Stimulated activated CD4-positive, alpha-beta T cell treated with anti-CD3 and anti-CD28 coated beads, Interleukin-15, amount 100 ng/mL, for 1 hour (primary cell): ENCODE measurements at places on chromosomes 3 and 15.

GRCh38 chr15:99416191-99417188, 149.3 kb upstream of the MEF2A start:
- no peak for DNase-seq

DNA sequence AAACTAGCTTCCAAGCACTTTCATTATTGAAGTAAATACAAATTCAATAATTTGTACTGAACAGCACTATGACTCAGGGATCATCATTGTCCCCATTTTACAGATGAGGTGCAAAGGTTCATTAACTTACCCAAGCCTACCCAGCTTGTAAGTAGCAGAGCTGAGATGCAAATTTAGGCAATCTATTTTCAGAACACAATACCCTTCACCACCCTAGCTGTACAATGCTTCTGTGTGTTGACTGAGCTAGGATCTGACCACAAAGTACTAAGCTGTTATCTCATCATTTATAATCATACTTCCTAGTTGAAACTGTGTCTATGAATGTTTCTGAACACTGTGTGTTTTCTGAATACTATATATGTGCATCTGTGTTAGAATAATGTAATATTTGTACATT, 3.2 kb upstream of the ILDR1 start:
- no peak for DNase-seq

- DNase-seq: no peak
These were observed 137.9 kb upstream of the LRIG1 start for GRCh38 chr3:66638717-66639116.

DNA sequence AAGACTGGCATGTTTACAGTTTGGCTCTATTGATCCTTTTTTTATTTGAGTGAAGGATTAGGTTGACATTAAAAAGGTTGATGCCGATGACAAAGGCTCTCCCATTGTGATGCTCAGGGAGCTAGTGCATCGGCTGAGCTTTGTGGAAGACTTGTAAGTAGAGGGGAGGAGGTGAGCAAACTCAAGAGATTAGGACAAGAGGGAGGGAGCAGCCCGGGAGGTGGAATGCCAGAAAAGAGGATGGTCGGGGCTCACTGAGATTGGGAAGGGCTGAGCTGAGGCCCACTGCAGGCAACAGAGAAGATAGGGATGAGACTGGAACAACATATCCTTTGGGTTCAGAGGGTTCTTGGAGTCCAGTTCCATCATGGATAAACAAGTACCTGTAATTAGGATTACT, 26.5 kb upstream of the PSMD6 start:
- no peak for DNase-seq

DNA sequence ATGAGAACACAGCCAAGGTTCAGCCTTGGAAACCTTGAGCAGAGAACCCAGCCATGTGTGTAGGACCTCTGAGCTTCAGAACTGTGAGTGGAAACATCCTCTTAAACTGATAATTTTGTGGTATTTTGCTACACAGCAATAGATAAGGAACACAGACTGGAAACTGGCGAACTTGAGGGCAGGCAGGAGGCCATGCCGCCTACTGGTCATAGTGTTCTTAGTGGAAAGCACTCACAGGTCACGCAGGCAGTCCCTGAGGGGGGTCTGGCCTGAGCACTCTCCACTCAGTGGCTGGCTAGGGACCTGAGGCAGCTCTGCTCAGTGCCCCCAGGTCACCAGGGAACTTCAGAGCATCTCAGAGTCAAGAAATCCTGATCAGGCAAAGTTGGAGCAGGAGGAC, 9.7 kb upstream of the XIRP1 start:
- no peak for DNase-seq

DNA sequence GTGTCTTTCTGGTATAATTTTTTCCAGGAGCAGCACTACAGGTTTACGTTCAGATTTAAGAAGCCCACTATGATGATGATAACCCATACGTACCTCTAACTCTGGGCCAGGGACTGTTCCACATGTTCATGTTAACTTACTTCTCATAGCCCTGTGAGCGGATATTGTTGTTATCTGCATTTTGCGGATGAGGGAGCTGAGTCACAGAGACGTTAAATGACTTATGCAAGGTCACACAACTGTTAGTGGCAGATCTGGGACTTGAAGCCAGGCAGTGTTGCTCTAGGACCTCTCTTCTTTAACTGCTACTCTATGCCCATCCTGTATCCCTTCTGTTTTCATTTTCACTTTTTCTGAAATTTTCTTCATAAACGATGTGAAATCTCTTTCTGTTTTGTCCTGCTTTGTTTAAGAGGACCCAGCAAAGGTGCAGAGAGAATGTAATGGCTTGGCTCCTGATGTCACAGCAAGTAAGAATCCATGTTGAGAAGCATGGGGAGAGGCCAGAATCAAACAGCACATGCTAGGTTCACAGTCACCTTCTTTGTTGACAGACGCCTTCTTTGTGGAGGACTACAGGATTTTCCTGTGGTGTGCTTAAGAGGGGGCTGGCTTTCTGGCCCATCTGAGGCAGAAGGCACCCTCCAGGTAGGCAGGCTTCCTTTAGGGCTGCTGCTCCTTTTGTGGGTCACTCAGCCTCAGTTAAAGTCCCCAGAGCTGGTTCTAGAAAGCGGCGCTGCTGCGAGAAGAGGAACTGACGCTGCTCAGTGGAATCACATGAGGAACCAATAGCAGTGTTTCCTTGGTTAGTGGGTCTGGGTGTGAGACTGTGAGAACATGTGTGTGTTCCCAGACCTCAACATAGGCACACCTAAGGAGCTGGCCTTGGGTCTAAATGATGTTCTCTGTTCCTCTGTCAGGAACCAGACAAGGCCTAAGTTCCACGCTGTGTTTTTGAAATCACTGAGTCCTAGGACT, 121.6 kb downstream of the TMEM108 start:
- no peak for DNase-seq

- DNase-seq: no peak
These were observed 16.1 kb upstream of the DCBLD2 start for GRCh38 chr3:98917608-98918007.

- no peak for DNase-seq
These were observed 110.6 kb upstream of the NANOGP8 start for GRCh38 chr15:35195649-35196048.

DNA sequence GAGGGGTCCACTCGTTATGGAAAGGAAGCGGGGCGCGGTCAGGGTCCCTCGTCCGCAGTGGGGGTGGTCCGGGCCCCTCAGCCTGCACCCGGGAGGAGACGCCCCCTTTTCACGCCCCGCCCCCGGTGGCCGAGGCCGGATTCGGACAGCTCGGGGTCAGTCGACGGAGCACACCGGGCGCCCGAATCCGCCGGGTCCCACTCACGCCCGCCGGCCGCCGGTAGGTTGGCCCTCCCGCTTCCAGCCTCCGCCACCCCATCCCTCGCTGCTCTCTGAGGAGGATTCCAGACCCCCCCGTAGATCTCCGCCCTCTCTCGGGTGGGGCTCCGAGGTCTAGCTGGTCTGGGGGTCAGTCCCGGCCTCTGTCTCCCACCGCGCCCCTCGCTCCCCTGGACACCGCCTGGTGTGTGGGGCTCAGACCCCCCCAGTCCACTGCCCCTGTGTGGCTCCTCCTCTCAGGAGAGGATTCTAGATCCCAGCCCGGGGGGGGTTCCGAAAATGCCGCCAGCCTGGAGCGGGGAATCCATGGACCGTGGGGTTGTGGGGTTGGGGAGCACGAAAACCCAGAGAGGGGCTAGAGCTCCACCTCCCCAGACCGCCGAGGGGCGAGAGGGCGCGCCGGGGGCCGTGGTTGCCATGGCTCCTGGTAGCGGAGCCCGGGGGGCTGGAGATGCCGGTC, 725 bp downstream of the CHL1 start:
- no peak for DNase-seq

DNA sequence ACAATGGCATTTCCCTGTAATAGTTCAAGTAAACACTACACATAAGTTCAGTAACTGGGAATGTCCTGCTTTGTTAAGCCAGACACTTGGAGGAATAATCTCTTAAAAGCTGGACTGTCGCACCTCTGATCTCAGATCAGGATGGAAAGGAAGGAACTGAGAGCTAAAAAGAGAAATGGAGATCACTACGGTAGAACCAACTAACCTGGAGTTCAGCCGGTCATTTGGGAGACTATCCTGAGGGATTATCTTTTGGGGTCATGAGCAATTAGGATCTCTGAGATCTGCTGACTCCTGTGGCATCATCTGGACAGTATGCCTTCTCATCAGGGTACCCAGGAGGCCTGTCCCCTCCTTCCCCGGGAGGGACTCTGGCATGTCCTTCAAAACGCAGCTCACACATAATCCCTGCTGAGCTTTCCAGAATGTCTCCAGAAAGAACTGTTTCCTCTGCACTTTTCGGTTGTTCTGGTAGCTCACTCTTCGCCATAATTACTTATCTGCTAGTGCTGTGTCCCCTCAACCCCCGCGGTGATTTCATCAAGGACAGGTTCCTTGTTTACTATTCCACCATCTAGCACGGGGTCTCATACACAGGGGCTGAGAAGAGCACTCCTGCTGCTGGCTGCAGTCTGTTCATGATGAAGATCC, 115.6 kb downstream of the SENP2 start:
- DNase-seq: no peak

DNA sequence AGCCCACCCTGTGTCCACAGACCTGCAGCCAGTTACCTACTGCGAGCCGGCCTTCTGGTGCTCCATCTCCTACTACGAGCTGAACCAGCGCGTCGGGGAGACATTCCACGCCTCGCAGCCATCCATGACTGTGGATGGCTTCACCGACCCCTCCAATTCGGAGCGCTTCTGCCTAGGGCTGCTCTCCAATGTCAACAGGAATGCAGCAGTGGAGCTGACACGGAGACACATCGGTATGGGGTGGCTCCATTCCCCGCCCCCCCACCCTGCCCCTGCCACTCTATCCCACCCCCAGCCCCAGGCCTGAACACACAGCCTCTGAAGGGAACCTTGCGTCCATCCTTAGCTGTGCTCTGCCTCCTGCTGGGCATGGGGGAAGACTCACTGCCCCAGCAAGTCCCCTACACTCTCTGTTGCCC, 73.2 kb downstream of the AAGAB start:
- DNase-seq: no peak

GRCh38 chr3:98027085-98027446, 8.0 kb downstream of the GABRR3 start:
- no peak for DNase-seq

DNA sequence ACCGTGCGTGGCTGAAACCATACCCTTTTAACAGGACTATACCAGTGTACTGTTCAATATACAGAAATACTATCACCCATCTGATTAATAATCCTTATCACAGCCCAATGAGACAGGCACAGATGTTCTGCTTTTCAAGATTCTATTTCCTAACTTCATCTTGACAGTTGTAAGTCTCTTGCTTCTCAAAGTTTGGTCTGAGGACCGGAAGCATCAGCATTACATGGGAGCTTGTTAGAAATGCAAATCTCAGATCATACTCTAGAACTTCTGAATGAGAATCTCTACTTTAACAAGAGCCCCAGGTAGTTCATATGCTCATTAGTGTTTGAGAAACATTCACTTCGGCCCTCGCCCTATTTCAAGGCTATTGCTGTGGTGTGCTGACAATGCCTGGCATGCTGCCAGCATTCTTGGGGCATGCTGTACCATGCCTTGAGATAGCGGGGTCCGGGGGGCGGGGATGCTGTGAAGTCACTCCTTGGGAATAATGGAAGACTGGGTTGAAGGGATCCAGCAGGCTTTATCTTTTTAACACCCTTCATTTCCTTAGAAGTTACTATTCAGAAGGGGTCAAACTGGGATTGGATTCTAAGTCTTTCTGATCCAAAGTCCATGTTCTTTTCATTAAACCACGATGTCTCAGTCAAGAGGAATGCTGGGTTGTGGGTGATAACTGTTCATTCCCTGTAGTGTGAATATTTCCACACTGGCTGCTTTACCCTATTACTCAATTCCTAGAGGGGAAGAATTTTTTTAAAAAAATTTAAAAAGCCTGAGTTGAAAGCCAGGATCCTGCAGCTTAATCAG, 194.7 kb downstream of the LPP start:
- DNase-seq: no peak

GRCh38 chr15:68335251-68335650, 57.7 kb downstream of the FEM1B start:
- DNase-seq: no peak

DNA sequence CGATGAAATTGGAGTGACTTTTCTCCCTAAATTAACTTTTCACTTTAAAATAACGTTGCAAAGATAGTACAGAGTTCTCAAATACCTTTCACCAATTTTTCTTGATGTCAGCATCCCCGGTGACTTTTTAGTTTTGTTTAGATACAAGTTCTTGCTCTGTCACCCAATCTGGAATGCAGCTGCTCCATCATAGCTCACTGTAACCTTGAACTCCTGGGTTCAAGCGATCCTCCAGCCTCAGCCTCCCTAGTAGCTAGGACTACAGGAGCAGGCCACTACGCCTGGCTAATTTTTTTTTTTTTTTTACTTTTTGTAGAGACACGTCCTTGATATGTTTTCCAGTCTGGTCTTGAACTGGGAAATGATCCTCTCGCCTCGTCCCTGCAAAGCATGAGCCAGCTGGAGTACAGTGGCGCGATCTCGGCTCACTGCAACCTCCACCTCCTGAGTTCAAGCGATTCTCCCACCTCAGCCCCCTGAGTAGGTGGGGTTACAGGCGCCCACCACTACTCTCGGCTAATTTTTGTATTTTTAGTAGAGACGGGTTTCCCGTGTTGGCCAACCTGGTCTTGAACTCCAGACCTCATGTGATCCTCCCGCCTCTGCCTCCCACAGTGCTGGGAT, 747 bp downstream of the NSUN3 start:
- DNase-seq: no peak

DNA sequence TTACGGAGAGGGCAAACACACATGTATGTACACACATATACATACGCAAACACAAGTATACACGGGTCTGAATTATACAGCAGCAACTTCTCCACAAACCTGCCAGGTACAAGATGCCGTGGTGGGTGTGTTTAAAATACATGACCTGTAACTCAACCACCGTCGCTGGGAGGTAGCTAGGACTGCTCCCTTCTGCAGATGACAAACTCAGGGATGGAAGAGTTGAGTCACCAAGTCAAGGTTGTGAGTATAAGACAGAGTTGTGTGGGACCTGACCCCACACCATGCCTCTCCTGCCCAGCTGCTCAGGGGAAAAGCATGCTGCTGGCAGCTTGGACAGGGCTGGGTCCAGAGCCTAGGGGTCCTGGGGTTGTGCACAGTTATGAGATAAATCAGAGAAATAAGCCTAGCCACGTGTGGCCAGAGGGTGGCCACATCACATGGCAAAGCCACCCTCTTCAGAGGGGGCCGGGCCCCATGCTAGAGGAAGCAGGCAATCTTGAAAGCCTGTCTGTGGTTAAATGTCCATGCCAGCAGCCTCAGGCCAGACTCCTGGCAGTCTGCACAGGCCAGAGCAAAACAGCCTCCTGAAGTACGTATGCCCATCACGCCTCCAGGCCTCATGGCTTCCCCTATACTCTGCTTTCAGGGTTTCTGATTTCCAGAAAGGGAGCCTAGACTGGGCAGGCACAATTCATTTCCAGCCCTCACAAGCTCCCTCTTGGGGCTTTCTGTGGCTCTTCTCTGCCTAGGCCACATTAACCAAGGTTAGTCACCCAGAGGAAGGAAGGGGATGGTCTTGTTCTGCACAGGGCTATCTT, 107.7 kb upstream of the RPL32 start:
- no peak for DNase-seq
